Activated naive CD4-positive, alpha-beta T cell treated with anti-CD3 and anti-CD28 coated beads for 36 hours (primary cell): ENCODE measurements at places on chromosomes 12 and 14.
A peak's percentile ranks its signal among the peaks of the same experiment; 100 is the strongest.

DNA sequence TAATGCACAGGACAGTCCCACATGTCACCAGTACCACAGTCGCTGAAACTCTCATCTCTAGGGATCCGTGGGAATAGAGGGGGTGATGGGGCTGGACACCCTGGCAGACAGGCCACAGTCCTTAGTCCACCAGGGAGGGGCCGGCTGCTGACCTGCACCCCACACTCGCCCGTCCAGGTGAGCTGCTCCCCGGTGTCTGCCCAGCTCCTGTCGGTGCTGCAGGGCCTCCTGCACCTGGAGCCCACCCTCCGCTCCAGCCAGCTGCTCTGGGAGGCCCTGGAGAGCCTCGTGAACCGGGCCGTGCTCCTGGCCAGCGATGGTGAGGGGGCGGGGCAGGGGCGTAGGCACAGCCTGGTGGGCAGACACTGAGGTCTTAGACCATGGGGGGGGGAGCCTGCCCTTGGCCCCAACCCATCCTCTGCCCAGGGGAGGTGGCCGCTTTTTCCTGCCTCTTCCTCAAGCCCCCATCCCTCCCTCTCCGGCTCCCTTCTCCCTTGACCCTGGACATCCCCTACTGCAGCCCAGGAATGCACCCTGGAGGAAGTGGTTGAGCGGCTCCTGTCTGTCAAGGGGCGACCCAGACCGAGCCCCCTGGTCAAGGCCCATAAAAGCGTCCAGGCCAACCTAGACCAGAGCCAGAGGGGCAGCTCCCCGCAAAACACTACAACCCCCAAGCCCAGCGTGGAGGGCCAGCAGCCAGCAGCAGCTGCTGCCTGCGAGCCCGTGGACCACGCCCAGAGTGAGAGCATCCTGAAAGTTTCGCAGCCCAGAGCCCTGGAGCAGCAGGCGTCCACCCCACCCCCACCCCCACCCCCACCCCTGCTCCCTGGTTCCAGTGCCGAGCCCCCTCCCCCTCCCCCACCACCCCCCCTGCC lies 17.1 kb upstream of the ADSS1 start:
- H3K36me3 ChIP-seq = peaks cover 5% of the 10 kb centered on the region
- no peaks in the 10 kb centered on the region for H3K27me3 ChIP-seq
- peaks cover 2% of the 10 kb centered on the region for H3K4me1 ChIP-seq
- no peak overlapping the region for H3K4me3 ChIP-seq
- H3K27ac ChIP-seq = no peak overlapping the region
- no peak for DNase-seq

DNA sequence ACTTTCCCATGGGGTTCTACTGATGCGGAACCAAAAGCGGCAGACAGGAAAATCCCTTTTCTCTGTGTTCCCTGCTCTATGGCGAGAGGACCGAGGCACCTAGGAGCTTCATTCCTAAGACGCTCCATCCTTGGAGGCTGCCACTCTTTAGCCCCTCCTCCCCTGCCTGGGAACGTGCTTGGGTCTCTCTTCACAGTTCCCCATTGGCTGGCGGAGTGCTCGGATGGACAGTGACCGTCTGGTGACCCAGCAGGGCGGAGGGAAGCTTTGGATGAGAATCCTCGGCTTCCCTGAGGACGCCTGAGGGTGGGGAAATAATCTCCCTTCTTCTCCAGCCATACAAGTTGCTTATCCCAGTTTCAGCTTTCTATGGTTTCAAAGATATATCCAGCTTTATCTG lies 37.3 kb downstream of the KCNA5 start:
- no peaks in the 10 kb centered on the region for H3K4me1 ChIP-seq
- H3K27ac ChIP-seq = no peak overlapping the region
- no peak for DNase-seq
- H3K27me3 ChIP-seq = peaks cover 3% of the 10 kb centered on the region
- H3K36me3 ChIP-seq = no peaks in the 10 kb centered on the region

DNA sequence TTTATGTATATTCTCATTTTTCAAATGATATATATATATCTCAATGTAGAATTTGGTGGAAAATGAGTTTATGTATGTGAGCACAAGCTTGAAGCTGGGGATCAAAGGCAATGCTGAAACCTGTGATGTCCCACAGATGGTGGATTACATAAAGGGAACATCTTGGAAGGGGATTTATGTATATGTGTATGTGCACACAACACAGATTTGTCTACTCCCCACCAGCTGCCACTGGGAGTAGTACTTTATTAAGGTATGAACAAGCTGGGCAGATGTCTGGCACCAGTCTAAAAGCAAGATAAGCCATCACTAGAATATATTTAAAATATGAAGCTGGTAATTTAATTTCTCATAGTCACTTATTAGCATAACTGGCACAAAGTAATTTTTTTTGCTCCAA lies 895.6 kb downstream of the SLC6A15 start:
- no peak overlapping the region for H3K4me3 ChIP-seq
- no peaks in the 10 kb centered on the region for H3K27me3 ChIP-seq
- DNase-seq = no peak
- no peaks in the 10 kb centered on the region for H3K36me3 ChIP-seq

DNA sequence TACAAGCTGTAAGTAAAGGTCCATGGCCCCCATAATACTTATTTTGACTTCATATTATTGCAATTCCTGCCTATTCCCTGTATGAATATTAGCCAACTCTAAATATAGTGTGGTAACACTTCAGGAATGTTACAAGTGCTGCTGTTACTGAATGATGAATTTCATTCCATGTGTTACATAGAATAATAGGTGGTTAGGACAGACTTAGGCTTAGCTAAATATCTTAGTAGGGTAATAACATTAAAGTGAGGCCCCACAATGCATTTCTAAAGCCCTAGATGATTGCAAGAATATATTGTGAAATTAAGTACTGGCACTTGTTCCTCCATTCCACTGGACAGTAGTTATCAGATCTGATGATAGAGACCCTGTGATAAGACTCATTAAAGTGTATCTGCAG lies 182.7 kb downstream of the PCNX1 start:
- H3K4me3 ChIP-seq = no peak overlapping the region
- H3K27ac ChIP-seq = no peak overlapping the region
- peaks cover 52% of the 10 kb centered on the region for H3K36me3 ChIP-seq
- no peaks in the 10 kb centered on the region for H3K4me1 ChIP-seq
- no peaks in the 10 kb centered on the region for H3K27me3 ChIP-seq

- no peak overlapping the region for H3K4me3 ChIP-seq
- peaks cover 1% of the 10 kb centered on the region for H3K4me1 ChIP-seq
- H3K36me3 ChIP-seq = no peaks in the 10 kb centered on the region
These were observed 4.5 kb upstream of the TBC1D30 start for GRCh38 chr12:64819816-64820402.

DNA sequence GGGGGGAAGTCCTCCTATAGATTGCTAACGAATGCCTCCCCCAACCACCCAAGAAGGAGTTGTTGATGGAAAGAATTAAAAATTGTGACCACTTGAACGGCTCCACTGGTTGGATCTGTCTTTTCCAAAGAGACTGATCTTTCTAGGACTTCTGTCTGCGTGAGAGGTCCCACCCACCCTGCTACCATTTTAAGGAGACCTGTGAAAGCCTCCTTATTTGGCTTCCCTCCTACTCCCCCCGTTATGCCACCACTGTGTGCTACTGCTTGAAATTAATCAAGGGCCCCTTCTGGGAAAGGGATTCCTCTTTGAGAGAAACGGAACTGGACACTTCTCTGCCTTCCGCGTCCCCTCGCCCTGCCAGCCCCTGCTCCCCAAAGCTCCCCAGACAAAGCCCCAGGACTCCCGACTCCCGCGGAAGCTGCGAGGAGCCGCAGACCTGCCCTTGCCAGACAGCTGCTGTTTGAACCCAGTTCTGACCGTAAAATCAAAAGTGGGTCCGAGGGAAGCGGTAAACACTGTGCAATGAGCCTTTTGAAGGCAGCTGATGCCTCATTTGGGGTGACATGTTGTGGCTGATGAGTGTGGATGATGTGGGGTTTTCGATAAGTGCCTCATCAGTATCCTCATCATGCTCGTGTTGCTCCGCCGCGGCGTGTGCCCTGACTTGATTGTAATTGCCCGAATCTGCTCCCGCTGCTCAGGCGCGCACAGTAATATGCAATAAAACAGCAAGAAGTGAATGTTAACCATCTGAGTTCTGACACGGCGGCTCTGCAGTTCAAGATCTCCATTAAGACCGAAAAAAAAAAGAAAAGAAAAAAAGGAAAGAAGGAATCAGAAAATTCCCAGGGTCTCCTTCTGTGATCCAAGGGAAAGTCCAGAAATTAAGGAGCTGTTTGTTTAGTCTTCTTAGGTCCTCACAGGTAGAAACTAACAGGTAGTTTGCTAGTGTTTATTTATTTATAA lies 48.2 kb downstream of the MBIP start:
- peaks cover 18% of the 10 kb centered on the region for H3K4me1 ChIP-seq
- H3K4me3 ChIP-seq = peak overlapping the region; percentile 69
- peak; percentile 61 for DNase-seq
- peaks cover 49% of the 10 kb centered on the region for H3K27me3 ChIP-seq
- no peak overlapping the region for H3K27ac ChIP-seq

GRCh38 chr14:85366226-85366625 lies 163.7 kb upstream of the FLRT2 start:
- no peaks in the 10 kb centered on the region for H3K36me3 ChIP-seq
- H3K27me3 ChIP-seq = no peaks in the 10 kb centered on the region
- no peaks in the 10 kb centered on the region for H3K4me1 ChIP-seq
- no peak for DNase-seq

DNA sequence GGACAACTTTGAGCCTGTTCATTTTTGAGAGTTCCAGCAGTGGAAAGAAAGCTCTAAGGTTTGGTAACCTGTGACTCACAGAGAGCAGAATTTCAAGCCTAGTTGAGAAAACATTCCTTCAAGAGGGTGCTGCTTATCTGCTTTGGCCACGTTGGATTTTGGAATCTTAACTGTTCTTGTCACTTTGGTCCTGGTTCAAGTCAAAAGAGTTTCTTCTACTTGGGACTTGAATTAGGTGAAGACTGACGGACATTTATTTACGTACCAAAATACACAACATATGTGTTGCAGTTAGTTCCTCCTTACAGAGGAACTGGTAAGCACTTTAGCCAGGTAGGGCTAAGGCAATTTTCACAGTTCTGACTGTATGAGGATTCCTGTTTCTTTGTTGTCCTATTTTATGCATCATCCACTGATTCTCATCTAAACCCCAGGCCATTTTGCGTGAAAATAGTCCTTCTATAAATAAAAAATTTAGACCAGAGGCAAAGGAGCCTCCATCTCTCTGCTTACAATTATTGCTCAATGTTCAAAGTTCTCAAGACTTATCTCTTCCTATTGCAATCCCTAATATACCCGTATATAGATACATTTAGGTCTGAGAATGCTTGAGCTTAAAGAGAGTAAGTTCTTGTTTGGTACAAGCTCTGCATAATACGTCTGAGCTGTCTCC lies 580.9 kb downstream of the DIO2 start:
- no peak overlapping the region for H3K27ac ChIP-seq
- peaks cover 2% of the 10 kb centered on the region for H3K27me3 ChIP-seq
- no peaks in the 10 kb centered on the region for H3K36me3 ChIP-seq
- no peak for DNase-seq
- H3K4me3 ChIP-seq = no peak overlapping the region
